Activated CD8-positive, alpha-beta T cell treated with anti-CD3 and anti-CD28 coated beads, Interleukin-2, amount 10 ng/mL, durations not matched to agents 7 days and 5 days (primary cell): ENCODE measurements at places on chromosomes 2 and 18.

DNA sequence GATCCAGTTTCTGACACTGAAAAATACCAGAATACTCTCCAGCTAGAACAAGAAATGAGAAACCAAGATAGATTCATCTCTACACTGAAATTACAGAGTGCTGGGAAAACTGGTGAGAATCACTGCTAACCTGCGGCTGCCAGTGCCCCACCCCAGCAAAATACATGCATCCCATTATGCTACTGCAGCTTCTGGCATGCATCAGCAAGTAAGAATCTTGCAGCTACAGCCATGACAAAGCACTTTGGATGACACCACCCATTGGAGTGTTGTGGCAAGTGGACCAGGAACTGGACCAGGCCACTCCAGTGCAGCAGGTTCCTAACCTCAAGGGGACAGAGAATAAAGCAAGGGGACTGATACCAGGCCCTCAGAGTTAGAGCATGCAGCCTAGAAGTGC, 378.8 kb upstream of the ETAA1 start:
- no peaks in the 10 kb centered on the region for H3K4me1 ChIP-seq
- no peaks in the 10 kb centered on the region for H3K27me3 ChIP-seq
- H3K4me3 ChIP-seq, result no peak overlapping the region
- no peak for DNase-seq
- H3K27ac ChIP-seq, result no peak overlapping the region
- no peaks in the 10 kb centered on the region for H3K36me3 ChIP-seq

GRCh38 chr2:144454466-144455287, 65.2 kb downstream of the ZEB2 start:
- H3K27ac ChIP-seq, result no peak overlapping the region
- peaks cover 39% of the 10 kb centered on the region for H3K4me1 ChIP-seq
- no peak overlapping the region for H3K4me3 ChIP-seq
- H3K36me3 ChIP-seq, result no peaks in the 10 kb centered on the region
- no peaks in the 10 kb centered on the region for H3K27me3 ChIP-seq

DNA sequence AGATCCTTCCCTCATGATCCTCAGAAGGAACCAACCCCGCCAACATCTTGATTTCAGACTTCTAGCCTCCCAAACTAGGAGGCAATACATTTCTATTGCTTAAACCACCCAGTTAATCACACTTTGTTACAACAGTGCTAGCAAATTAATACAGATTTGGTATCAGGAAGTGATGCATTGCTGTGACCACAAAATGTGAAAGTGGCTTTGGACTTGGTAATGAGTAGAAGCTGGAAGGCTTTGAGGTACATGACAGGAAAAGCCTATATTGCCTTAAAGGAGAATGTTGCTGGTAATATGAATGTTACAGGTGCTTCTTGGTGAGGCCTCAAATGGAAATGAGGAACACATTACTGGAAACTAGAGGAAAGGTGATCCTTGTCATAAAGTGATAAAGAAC, 260.3 kb downstream of the SATB2 start:
- H3K4me3 ChIP-seq, result no peak overlapping the region
- no peaks in the 10 kb centered on the region for H3K27me3 ChIP-seq
- no peaks in the 10 kb centered on the region for H3K36me3 ChIP-seq
- H3K4me1 ChIP-seq, result no peaks in the 10 kb centered on the region

- H3K4me1 ChIP-seq, result no peaks in the 10 kb centered on the region
- H3K36me3 ChIP-seq, result no peaks in the 10 kb centered on the region
- H3K4me3 ChIP-seq, result no peak overlapping the region
- H3K27me3 ChIP-seq, result peaks cover 3% of the 10 kb centered on the region
- H3K27ac ChIP-seq, result no peak overlapping the region
These were observed 135.0 kb upstream of the HNMT start for GRCh38 chr2:137829251-137829650.

DNA sequence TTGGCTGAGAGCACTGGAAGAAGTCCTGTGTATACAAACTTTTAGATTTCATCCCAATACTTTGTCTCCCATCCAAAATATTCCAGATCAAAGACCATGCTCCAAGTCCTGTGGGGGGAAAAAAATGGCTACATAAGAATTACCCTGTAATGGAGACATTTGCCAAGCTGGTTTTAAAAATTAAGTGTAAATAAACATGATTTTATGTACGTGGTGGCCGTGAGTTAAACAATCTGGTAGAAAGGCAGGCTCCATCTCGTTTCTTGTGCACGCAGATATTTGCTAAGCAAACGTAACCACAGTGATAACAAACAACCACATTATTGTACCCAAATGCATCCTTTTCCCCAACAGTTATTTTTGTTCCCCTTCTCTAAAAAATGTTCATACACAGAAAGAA, 176.4 kb downstream of the ZNF516 start:
- H3K27ac ChIP-seq, result no peak overlapping the region
- no peaks in the 10 kb centered on the region for H3K36me3 ChIP-seq
- no peaks in the 10 kb centered on the region for H3K4me1 ChIP-seq

DNA sequence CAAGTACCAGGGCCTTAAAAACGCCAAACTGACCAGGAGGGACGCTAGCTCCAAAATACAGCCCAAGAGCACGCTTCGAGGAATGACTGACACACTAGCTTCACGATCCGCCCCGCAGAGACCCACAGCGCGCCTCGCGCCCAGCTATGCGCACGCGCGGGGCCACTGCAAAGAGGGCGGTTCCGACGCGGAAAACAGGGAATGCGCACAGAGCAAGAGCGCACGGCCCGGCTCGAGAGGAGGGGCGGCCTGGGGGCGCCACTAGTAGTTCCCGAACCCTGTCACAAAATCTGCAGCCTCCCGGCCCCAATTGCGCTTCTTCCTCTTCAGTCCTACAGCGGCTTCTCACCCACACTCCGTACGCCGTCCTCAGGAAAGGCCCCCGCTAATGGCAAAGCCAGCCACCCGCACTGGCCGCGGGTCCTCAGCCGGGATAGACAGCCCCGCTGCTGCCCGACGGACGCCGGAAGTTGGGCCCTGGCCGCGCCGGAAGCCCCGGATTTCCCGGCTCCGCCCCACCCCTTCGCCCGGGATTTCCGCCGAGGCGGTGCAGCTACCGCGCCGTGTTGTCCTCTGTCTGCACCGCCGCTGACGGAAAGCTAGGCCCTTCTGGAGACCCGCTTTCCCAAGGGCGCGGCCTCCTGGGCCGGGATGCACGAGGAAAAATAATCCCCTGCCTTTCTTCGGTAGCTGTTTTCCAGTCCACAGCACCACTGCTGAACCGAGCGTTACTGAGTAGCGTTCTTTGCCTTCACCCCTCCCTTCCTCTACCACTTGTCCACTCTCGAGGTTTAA, at the start of gene HDHD2:
Gene HDHD2 (minus strand): TSS at position 472 of the 795 bp plus-strand sequence. CDS start 14,061 bp downstream, outside the sequence.
- peak within 1 kb of the TSS; percentile 90 for H3K27ac ChIP-seq
- peak within 1 kb of the TSS; percentile 86 for H3K4me3 ChIP-seq

DNA sequence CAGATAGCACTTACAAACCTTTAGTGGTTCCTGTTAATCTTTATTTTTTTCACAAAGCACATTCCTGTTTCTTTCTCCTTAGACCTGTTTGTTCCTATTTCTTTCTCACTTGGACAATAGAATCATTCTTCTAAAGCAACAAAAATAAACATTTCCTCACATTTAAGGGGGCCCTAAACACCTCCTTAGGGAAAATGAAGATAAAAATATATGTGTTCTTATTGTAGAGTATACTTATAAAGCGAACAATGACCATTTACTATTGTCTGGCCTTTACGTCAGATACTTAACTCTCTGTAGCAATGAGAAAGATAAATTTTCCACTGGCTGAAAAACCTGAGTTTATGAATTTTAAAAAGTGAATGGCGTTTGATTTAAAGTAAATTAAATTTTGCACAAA, 234.6 kb downstream of the TCF4 start:
- no peaks in the 10 kb centered on the region for H3K36me3 ChIP-seq
- no peak overlapping the region for H3K27ac ChIP-seq
- peaks cover 8% of the 10 kb centered on the region for H3K27me3 ChIP-seq
- no peak overlapping the region for H3K4me3 ChIP-seq
- no peaks in the 10 kb centered on the region for H3K4me1 ChIP-seq
- DNase-seq, result no peak

DNA sequence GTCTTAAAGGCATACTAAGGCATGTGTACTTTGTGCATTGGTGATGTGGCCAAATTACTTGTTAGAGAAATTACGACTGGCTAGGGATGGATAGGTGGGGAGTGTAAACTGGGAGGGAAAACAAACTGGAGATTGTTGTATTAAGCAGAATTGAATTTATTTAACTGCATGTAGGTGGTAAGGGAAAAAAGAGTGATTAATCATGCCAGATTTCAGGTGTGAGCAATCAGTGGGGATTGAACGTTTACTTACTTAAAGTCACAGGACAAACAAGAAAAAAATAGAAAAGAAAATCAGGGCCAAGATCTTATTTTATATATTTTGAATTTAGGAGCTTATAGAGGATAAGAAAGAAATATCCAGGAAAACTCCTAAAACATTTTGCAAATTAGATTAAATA, 88.6 kb downstream of the GULP1 start:
- H3K27me3 ChIP-seq, result no peaks in the 10 kb centered on the region
- no peak for DNase-seq
- H3K36me3 ChIP-seq, result no peaks in the 10 kb centered on the region
- H3K27ac ChIP-seq, result no peak overlapping the region
- H3K4me1 ChIP-seq, result no peaks in the 10 kb centered on the region
- no peak overlapping the region for H3K4me3 ChIP-seq

GRCh38 chr2:10272464-10272863, 30.2 kb upstream of the HPCAL1 start:
- H3K36me3 ChIP-seq, result no peaks in the 10 kb centered on the region
- peaks cover 9% of the 10 kb centered on the region for H3K4me1 ChIP-seq
- H3K27me3 ChIP-seq, result peaks cover 2% of the 10 kb centered on the region
- no peak for DNase-seq

DNA sequence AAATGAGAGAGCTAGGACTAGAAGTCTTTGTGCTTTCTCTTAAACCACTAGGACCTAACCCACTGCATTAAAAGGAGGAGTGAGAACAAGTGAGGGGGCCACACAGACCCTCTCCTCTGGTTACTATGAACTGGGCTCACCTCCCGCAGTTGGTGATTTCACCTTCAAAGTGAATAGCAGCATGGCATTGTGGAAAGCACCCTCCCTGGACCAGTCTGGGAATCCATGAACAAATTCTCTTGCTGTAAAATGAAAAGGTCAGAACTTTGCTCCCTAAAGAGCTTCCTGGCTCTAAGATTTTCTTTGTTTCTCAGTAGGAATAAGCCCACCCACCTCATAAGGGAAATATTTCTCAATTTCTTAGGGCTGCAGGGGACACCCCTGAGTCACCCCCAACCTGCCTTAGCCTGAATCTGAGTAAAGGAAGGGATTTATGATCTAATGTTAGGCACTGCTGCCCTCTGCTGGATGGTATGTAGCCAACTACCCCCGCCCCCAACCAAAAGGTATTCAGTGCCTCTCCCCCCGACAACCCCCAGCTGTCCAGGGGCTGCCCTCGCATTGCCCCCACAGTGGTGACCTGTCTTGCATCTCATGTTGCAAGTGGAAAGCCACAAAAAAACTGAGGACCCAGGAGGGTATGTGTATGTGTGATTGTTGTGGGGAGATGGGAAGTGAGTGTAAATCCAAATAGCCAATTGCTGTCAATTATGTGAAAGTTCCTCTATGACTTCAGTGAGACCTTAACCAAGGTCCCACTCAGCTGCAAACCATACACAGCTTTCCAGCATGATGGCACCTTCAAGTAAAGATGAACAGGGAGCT, 230.9 kb upstream of the SLC14A2 start:
- H3K27me3 ChIP-seq, result peaks cover 18% of the 10 kb centered on the region
- peaks cover 3% of the 10 kb centered on the region for H3K4me1 ChIP-seq
- H3K4me3 ChIP-seq, result no peak overlapping the region

DNA sequence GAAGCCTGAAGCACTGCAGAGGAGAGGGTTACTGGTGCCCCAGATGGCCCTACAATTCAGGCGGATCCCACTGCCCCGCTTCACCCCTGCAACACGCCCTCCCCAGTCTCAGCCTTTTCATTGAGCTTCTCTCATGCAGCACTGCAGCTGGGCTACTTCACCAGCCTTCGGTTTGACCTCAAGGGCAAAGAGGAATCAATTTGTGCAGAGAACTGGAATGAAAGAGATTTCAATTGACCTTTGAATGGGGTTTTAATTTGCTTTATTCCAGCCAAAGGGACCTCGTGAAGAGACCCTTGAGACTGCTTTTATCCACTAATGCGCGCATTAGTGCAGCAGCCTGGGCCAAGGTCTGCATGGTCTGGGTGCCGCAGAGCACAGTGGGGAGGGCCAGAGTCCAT, 8.8 kb upstream of the POMC start:
- no peak overlapping the region for H3K4me3 ChIP-seq
- H3K4me1 ChIP-seq, result peaks cover 5% of the 10 kb centered on the region
- no peak overlapping the region for H3K27ac ChIP-seq
- H3K36me3 ChIP-seq, result no peaks in the 10 kb centered on the region

DNA sequence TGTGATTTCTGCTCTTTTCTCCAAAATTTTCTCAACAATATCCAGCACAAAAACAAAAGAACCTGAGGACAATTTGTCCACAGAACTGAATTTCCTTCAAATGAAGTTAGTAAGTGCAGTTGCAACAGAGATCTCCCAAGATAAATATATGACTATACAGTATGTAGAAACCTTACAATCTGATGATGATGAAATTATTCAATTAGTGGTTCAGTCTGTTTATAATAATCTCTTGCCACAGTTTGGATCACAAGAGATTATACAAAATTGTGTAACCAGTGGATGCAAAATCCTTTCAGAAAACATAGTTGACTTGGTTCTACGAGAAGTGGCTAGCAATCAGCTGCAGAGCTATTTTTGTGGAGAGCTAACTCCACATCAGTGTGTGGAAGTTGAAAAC, 68.7 kb downstream of the FSIP2 start:
- H3K36me3 ChIP-seq, result no peaks in the 10 kb centered on the region
- no peaks in the 10 kb centered on the region for H3K27me3 ChIP-seq
- no peak for DNase-seq
- H3K27ac ChIP-seq, result no peak overlapping the region
- no peaks in the 10 kb centered on the region for H3K4me1 ChIP-seq

- peaks cover 2% of the 10 kb centered on the region for H3K27me3 ChIP-seq
- no peak overlapping the region for H3K4me3 ChIP-seq
- no peaks in the 10 kb centered on the region for H3K4me1 ChIP-seq
- H3K27ac ChIP-seq, result no peak overlapping the region
- no peaks in the 10 kb centered on the region for H3K36me3 ChIP-seq
- DNase-seq, result no peak
These were observed 120.4 kb upstream of the ACKR3 start for GRCh38 chr2:236449167-236449761.
